ENCODE measurements at places on chromosomes 12 and 14.

- no peak for DNase-seq
Measured at GRCh38 chr14:88026890-88027289, 22.0 kb downstream of the GPR65 start.

- no peak for DNase-seq
Measured at GRCh38 chr14:95956601-95957460, 80.2 kb downstream of the TUNAR start.

DNA sequence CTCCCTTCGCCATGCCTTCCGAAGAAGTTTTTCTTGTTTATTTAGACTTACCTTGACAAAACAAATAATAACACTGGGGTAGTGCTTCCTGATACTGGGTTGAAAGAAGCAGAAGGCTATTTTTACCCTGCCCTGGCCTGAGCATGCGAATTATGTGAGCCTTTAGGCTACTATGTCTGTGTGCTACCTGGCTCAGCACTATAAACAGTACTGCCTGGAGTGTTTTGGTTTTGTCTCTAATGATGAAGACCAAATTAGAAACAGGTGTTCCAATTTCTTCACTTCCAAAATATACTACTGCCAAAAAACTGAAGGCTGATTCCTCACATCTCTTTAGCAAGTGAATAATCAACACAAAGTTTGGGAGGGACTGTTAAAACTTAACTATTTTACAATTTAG is 7.6 kb upstream of the OVCH1 start:
- no peak for DNase-seq

DNA sequence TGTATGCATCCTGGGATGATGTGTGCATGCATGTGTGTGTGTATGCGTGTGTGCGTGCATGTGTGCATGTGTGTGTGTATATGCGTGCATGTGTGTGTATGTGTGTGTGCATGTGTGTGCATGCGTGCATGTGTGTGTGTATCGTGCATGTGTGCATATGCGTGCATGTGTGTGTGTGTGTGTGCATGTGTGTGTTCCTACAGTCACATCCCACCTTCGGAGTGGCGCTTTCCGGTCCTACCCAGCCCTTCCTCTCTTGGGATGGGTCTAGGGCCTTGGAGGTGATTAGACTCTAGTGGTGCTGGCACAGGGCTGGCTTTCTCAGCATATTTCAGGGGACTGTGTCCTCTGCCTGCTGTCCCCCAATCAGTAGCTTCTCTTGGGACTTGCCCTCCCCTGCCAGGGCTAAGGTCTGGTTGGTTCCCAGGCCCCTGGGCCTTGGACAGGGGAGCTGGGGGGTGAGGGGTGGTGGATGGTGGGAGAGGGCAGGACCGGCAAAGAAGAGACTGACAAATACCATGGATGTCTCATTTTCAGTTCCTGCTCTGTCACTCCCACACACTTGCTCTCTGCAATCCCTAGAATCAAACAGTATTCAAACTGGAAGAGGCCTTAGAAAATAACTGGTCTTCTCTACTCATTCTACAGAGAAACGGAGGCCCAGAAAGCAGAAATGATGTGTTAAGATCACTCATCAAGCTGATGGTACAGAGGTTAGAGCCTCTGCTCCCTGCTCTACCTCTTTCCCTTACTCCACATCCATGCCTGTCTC is 21.9 kb upstream of the FAIM2 start:
- no peak for DNase-seq

DNA sequence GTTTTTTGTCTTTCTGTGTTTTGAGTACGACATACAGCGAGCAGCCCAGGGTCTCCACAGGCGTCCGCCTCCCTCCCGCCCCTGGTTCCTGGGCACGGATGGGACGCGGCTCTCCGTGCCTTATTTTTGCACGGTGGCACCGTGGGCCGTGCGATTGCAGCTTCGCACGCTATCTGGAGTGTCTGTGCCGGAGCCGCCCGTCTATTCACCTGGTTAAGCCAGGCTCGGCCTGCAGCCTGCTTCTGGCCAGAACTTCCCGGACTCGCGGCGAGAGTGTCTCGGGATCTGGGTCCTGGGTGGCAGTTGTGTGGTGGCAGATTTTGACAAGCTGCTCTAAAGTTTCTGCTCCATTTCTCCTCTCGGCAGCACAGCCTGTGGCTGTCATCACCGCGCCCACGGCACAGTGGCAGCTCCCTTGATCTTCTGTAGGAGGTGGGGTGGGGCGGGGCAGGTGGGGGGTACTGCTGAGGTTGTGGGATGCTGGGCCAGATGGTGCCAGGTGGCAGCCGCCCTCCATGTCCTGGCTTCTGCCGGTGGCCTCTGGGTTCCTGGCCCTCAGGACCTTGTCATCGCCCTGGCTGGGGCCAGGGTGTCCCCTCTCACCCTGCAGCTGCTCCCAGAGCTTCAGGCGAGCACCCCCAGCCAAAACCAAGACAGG is 2.9 kb downstream of the MMP17 start:
- no peak for DNase-seq

GRCh38 chr12:69239922-69240630 is 707 bp downstream of the CPSF6 start:
- DNase-seq: peak; percentile 48
